Stimulated activated CD8-positive, alpha-beta memory T cell treated with anti-CD3 and anti-CD28 coated beads, Interleukin-7, amount 100 ng/mL, for 24 hours (primary cell): ENCODE measurements at places on chromosomes 16 and 17.

DNA sequence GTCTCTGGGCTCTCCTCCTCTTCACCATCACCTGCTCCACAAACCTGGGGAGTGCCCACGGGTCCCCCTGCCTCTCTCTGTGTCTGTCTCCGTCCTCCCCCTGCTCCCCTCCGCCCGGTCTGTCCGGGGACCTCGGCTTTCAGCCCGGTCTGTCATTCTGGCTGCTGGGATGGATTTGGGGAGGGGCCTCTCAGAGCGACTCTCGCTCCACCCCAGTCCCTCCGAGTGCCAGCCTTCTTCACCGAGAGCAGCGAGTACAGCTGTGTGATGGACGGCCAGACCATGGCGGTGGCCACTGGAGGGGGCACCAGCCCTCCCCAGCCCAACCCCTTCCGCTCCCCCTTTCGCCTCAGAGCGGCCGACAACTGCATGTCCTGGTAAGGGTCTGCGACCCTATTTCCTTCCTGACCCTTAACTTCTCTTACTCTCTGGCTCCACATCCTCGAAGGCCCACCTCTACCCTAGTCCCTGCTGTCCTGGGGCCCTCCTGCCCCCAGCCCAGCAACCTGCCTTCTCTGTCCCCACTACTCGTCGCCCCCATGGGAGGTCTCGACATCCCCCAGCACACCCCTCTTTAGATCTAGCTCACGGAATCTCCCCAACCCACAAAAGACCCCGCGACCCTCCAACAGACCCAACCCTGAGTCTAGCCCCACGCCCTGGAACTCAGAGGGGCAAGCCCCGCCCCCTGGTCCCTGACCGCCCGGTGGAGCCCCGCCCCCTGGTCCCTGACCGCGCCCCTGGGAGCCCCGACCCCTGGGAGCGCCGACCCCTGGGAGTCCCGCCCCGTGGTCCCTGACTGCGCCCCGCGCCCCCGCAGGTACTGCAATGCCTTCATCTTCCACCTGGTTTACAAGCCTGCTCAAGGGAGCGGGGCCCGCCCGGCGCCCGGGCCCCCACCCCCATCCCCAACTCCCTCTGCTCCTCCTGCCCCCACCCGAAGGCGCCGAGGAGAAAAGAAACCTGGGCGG is 5.6 kb upstream of the CXCL16 start:
- DNase-seq: no peak

- no peak for DNase-seq
Measured at GRCh38 chr17:54180950-54181349, 358.2 kb downstream of the KIF2B start.

- no peak for DNase-seq
Measured at GRCh38 chr17:65278820-65279184, 141.6 kb downstream of the RGS9 start.

DNA sequence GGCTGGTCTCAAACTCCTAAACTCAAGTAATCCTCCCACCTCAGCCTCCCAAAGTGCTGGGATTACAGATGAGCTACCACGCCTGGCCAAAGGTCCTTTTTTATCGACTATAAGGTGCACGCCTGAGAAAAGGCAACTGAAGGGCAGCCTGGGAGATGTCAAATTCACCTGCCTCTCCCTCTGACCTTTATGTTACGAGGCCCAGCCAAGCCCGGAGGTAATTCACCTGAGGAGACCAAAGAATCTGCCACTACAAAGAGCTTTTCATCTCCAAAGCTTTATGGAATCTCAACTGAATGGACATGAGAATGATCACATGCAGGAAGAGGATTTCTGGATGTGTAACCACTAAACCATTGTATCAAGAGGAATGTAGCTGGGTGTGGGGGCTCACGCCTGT is 37.2 kb downstream of the LYRM1 start:
- DNase-seq: no peak

GRCh38 chr17:28402224-28402630 is 3.8 kb downstream of the SLC46A1 start:
- DNase-seq: no peak

GRCh38 chr16:19295393-19295792 is 9.9 kb downstream of the CLEC19A start:
- no peak for DNase-seq

DNA sequence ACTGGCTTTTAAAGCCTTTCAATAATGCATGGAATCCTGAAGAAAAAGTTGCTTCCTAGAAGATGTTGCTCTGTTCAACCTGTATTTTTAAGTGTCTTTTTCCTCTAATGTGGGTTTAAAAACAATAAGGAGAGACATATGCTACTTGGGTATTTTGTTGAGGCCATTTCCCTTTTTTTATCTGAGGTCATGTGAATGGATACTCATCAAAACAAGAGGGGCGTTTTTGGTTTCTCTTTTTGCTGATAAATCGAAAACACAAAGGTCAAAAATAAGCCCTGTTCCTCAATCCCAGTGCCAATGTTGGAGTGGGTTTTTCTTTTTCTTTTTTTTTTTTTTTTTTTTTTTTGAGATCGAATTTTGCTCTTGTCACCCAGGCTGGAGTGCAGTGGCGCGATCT is 468.0 kb upstream of the RBFOX1 start:
- no peak for DNase-seq

DNA sequence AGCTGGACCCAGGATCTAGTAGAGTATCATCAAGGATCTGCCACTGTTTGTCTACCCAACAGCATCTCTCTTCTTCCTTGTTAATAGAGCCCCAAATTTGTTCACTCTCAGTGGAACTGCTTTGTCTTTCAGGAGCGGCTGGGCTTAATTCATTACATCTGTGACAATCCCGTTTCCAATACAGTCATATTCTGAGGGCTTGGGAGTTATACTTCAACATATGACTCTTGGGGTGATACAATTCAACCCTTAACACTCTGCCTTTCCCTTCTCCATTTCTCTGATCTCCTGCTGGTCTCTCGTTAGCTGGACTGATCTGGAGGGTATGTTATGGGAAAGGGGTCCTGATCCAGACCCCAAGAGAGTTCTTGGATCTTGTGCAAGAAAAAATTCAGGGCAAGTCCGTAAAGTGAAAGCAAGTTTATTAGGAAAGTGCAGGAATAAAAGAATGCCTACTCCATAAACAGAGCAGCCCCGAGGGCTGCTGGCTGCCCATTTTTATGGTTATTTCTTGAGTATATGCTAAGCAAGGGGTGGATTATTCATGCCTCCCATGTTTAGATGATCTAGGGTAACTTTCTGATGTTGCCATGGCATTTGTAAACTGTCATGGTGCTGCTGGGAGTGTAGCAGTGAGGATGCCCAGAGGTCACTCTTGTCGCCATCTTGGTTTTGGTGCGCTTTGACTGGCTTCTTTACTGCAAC is 42.4 kb downstream of the IQCK start:
- no peak for DNase-seq
